ENCODE measurements at places on chromosomes 2 and 18.

DNA sequence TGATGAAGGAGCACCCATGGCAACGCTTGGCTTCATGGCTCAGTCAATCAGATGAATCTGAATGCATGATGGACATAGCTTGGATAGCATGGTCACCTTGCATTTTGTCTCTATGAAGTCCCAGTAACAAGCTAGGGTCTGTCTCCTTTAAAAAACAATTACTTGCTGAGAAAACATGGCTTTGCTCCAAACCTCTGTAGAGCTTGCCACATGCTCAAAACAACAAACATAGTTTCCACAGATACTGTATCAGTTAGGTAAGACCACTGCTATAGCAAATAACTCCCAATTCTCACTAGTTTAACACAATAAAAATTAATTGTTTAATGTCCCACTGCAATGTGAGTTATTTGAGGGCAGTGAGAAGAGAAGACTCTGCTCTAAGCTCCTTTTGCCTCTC, 401.0 kb downstream of the IRS1 start:
- no peak for DNase-seq

GRCh38 chr18:55300421-55300935, 287.5 kb downstream of the TCF4 start:
- DNase-seq, result no peak

DNA sequence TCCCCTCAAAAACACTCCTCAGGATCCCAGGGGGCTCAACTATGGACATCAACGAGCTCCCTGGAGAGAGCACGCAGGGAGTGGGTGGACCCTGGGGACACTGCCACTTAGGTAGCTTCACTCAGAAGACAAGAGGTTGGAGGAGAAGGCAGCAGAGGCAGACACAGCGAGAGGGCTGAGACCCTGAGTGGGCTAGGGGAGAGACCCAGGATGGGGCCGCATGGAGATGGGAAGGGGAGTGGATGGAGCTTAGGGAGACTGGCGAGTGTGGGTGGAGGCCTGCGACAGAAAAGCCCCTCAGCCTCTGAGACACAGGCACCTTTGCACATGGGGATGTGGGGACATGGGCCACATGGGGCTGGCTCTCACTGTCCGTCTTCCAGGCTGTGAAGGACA, 70.9 kb downstream of the ASB1 start:
- DNase-seq, result no peak

DNA sequence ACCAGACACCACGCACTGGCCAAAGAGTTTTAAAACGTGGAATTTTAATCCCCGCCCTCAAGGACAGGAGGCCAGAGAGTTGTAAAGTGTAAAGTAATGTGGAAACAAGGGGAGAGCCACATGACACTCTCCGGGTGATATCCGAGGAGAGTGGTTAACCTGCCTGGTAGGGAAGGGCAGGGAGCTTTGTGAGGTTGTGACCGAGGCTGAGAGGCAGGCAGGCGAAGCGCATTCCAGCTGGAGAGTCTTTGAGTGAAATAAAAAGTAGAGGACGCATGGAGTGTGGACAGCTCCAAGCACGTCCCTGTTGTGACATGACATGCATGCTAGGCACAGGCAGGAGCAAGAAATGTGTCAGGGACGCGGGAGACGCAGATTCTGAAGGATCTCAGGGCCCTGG, 539.5 kb downstream of the RNF144A start:
- no peak for DNase-seq

DNA sequence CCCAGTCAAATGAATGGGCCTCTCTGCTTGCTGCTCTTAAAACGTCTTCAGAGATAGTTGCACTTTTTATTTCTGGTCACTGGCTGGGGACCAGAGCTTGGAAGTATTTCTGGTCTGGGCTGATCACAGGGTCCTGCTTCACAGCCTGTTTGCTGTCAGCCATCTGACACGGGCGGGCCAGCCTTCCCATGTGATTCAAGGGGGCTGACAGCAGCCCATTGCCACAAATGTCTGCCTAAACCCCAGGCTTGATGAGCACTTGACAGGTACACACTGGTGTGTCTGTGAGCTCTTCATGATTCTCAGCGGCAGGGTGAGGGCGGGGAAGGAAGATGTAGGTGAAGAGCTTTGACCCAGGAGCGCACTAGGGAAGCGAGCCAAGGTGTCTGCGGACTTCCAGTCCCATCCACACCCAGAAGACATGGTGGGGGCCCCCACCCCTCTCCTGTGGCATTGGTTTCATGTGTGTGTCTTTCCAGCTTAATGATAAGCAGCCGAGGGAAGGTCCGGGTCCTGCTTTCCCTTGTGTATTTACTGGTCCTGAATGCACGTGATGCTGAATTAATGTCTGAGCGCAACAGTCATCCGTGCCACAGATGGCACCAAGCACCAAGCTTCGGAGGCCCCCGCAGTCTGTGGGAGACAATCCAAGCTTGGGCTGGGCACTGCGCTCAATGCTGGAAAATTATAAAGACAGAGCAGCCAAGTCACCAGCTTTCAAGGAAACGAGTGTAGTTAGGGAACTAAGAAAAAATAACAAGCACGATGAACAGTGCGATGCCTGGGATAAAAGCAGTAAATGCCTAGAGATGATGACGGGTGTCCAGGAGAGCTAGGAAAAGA, 73.3 kb downstream of the SH3BP4 start:
- no peak for DNase-seq

GRCh38 chr2:236196366-236196765, 28.2 kb upstream of the GBX2 start:
- no peak for DNase-seq

- DNase-seq, result no peak
Measured at GRCh38 chr2:2703172-2703571, 372.1 kb upstream of the MYT1L start.

- no peak for DNase-seq
Measured at GRCh38 chr2:97359861-97360584, 229.7 kb downstream of the ANKRD36B start.

GRCh38 chr2:216014006-216014405, 655 bp upstream of the MREG start:
- no peak for DNase-seq

DNA sequence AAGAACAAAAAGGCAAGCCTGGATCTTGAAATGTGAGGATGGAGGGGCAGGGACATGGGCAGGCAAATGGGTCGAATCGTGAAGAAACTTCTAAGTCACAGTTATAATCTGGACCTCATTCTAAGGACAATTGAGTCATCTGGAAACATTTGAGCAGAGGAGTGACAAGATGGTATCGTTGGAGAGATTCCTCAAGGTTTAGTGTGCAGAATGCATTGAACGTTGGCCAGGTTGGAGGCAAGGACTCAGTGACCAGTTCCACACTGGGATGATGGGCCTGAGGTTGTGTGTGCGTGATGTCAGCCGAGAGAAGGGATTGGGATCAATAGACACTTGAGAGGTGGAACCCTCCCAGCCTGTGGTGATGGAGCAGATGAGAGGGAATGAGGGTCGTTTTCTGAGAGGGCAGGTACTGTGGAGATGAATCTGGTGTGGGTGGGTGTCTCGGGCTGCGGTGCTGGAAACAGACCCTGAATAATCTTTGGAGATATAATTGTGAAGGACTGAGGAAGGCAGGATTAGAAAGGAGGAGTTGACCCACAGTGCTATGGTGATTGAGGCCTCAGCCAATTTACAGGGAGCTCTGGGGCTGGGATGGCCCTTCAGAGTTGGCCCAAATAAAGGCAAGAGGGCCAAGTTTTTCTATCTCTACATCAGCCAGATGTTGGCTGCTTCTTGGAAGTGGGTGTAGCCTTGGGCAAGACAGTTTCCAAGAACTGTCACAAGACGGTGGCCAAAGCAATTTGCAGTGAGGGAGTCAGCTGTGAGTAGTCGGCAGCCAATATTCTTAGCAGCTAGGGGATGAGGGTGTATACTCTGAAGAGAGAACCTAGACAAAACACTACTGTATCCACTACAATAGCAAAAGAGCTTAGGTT, 5.8 kb upstream of the ZNF532 start:
- DNase-seq, result no peak

DNA sequence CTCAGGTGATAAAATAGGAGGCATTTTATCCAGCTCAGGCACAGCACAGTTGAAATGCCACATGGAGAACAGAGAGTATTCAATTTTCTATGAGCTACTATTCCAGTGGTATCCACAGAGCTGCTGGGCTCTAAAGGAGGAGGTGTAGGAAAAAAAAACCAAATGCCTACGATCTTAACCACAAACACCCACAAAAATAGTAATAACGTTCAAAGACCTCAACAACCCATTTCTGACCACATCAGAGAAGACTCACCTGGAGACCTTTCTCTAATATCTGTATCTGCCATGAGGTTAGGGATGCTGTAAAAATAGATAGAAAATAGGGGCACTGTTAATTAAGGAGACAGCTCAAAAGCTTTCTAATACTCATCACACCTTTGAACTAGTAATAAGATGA, 294.6 kb upstream of the PARD3B start:
- DNase-seq, result no peak

GRCh38 chr2:25587361-25587760, 86.0 kb downstream of the DTNB start:
- DNase-seq, result no peak

- DNase-seq, result no peak
Measured at GRCh38 chr2:8115456-8115855, 566.4 kb upstream of the ID2 start.

DNA sequence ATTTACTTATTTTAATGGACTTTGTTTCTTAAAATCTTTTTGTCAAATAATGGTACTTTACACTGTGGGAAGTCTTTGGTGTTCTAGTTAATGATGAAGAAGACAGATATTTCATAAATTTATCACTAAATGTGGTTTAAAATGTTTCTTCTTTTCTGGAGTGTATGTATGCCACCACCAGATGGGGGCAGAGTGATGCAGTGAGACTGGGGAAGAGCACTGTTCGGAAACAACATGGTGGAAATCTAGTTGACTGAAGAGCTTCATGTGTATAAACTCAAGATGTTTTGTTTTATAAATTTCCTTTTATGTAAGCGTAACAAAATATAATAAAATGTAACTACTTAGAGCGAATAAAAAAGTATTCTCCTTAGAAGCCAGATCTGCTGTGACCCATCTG, 195.1 kb downstream of the KCNE4 start:
- DNase-seq, result peak; percentile 20

DNA sequence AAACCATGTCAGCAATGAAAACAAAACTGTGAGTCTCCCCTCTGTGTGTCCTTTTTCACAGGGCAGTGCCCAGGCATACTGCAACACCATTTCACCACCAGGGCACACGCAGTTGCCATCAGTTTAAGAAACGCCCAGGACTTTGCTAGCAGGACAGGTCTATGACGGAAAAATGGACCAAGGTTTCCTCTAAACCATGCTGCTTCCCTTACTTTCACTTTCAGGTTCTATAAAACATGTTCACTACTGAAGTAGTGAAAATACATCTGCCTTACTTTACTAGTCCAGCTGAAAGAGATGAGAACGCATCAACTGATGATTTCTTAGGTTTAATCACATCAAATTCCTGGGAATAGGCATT, 110.5 kb downstream of the TCF4 start:
- peak; percentile 52 for DNase-seq

- DNase-seq, result no peak
Measured at GRCh38 chr2:71609029-71609428, 155.7 kb downstream of the DYSF start.

DNA sequence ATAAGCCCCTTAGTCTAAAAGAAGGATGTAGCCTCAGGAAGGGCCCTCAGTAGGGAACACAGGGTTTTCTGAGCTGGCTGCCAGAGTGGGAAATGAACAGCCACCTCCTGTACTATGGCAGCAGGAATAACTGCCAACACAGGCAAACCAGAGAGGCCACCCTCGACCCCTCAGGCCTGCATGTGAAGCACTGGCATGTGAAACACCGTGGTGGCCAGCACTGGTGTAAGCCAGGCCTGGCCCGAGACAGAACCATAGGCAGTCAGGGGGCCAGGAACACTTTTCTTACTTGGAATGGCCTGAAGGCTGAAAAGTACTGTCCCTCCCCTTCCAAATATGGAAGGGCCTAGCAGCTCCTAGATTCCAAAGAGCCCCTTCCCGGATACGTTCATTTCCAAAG, 28.2 kb downstream of the SFXN5 start:
- no peak for DNase-seq

GRCh38 chr18:51716277-51716676, 518.8 kb upstream of the MEX3C start:
- DNase-seq, result no peak

- DNase-seq, result no peak
Measured at GRCh38 chr2:132549935-132550670, 119.9 kb downstream of the LYPD1 start.

GRCh38 chr2:182300608-182301007, 126.2 kb downstream of the PDE1A start:
- no peak for DNase-seq

DNA sequence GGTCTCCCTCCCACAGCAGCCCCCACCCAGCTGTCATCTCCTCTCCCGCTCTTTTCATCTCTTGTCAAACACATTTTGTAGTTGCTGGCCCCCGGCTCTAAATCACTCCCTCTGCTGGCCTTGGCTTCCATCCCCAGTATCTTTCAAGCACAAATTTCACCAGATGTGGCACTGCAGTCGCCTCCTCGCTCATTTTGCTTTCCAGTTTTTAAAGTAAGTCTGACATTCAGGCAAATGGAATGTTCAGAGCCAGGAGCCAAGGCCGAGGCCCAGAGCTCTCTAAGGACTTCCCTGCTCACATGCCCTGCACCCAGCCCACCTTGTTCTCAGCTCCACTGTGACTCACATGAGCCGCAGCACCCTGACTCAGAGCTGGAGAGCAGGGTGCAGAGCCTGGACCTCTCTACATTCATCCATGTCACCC, 158.4 kb downstream of the GALNT14 start:
- DNase-seq, result peak; percentile 90

DNA sequence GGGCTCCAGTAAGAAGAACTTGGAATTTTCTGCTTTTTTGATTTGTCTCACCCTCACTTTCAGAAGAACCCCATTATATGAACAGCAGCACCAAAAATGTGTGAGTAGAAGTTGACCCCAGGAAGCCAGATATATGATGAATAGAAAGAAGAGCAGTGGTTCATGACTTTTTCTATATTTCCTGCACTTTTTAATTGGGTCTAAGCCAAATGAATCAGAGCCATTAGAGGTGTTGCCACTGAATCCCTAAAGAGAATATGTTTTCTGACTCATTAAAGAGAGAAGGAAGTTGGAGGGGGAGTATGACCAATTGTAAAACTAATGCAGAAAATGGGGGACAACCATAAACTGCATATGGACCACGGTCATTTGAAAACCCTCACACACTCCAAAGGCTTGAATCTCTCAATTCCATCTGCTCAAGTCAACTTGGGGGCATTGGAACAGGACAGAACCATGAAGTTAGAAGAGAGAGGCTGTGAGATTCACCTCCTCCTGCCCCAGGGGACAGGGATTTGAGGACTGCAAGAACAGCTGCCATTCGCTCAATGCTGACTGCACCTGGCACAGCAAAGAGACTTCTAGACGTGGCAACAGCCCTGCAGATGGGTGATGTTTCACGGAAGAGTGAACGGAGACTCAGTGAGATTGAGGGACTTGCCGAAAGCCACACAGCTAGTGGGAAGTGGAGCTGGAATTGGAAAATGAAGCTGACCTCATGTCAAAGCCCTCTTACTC, 3.0 kb downstream of the DAPL1 start:
- DNase-seq, result no peak

DNA sequence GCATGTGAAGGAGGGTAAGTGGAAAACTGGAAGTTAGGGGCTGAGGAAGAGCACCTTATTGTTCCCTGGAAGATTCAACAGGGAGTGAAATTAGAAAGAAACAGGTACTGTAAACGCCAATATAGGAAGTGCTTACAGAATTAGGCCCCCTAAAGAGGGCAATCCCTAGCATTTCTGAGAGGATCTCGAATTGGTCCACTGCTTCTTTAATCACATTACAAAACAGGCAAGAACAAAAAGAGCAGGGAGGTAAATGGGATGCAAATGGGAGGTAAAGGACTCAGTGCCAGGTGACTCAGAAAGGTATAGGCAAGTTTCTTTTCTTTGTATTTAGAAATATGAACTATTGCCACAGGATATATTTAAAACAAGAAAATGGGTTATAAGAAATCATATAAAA, 116.4 kb upstream of the FANCL start:
- no peak for DNase-seq

All from RCC 7860 (cell line).